Stimulated activated CD4-positive, alpha-beta T cell treated with anti-CD3 and anti-CD28 coated beads, Interleukin-4, amount 100 ng/mL, for 4 hours (primary cell): ENCODE measurements at places on chromosomes 1 and 21.
A peak's percentile ranks its signal among the peaks of the same experiment; 100 is the strongest.

- DNase-seq: no peak
Observed at GRCh38 chr1:14768582-14769304, 170.3 kb downstream of the KAZN start.

GRCh38 chr1:25673456-25673855 lies 56.9 kb downstream of the MAN1C1 start:
- DNase-seq: no peak

- DNase-seq: no peak
Observed at GRCh38 chr1:181675918-181676190, 192.5 kb downstream of the CACNA1E start.

- no peak for DNase-seq
Observed at GRCh38 chr1:5765483-5765882, 226.7 kb downstream of the NPHP4 start.

- DNase-seq: no peak
Observed at GRCh38 chr1:206912445-206913095, 9.2 kb downstream of the FCMR start.

DNA sequence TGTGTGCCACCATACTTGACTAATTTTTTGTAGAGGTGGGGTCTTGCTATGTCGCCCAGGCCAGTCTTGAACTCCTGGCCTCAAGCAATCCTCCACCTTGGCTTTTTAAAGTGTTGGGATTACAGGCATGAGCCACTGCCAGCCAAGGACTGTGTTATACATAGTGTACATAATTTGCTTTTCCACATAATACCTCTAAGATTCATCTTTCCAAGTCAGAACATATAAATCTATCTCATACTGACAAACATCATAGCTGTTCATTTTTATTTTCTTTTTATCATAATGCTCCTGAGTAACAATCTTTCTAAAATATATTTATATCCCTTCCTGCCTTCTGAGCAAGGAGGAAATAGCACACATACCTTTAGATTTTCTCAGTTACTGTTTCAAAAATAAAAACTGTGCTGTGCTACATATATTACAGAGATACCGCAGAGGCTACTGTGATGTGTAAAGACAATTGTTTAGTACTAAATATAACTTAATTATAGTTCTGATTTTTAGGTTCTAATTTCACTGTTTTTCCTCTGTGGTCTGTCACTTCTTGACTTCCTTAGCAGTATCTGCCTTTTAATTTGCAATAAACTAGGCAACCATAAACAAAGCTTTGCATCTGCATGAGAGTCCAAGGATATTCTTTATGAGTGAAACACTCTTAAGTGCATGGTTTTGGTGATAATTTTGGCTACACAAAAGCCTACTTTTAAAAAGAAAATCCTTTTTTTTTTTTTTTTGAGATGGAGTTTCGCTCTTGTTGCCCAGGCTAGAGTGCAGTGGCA lies 59.3 kb downstream of the EYA3 start:
- DNase-seq: no peak

DNA sequence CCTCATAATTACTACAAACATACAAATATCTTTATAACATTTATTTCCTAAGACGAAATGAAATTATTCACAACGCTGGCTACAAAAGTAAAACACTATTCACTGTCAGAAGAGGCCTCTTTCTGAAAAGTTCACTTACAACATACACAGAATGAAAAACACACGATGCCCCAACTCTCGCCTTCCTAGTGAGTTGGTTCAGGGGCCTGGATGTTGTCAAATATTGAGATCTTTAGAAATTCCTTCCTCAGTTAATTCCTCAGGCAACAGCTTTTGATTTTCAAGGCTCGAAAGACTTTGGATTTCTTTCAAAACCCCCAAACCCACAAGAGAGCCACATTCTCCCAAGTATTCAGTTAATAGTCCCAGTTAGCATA lies 14.2 kb upstream of the KCNE1 start:
- no peak for DNase-seq

GRCh38 chr1:27567146-27567526 lies 36.8 kb downstream of the AHDC1 start:
- DNase-seq: no peak

DNA sequence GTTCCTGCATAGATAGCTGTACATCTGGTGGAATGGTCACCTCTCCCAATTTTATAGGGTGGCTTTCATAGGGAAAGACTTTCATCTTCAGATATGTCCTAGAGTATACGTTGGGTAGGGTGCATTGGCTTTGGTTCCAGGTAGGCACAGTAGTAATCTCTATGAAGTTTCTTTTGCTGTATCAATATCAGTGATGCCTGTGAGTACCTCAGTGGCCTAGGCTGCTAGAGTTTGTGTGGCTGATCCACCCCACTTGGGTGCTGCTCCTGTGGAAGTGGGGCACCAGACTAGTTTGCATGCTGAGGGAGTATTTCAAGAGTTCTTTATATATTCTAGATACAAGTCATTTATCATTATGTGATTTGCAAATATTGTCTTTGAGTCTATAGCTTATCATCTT lies 370.5 kb upstream of the VAMP3 start:
- DNase-seq: no peak

- no peak for DNase-seq
Observed at GRCh38 chr1:109718495-109718894, 6.4 kb downstream of the GSTM5 start.

GRCh38 chr1:89201106-89201794 lies 2.5 kb upstream of the GBP4 start:
- no peak for DNase-seq

DNA sequence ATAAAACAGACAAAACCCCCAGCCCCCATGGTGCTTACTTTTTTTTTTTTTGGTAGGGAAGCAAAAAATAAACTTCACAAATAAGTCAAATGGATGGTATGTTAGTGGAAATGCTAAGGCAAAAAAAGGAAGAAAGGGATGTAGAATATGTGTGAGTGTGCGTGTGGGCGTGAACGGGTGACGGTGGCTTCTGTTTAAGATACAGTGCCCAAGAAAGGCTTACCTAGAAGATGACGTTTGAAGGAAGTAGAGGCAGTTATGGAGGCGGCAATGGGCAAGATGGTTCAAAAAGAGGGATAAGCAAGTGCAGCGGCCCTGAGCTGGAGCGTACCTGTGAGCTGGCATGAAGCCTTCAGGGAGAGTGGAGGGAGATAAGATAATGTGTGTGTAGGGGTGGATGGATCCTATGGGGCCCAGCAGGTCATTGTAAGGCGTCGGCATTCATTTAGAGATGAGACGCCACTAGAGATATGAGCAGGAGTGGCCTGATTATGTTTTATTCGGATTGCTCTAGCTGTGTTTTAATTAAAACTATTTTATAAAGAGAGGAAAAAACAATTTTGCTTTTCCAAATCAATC lies 19.9 kb downstream of the LEPR start:
- DNase-seq: no peak

DNA sequence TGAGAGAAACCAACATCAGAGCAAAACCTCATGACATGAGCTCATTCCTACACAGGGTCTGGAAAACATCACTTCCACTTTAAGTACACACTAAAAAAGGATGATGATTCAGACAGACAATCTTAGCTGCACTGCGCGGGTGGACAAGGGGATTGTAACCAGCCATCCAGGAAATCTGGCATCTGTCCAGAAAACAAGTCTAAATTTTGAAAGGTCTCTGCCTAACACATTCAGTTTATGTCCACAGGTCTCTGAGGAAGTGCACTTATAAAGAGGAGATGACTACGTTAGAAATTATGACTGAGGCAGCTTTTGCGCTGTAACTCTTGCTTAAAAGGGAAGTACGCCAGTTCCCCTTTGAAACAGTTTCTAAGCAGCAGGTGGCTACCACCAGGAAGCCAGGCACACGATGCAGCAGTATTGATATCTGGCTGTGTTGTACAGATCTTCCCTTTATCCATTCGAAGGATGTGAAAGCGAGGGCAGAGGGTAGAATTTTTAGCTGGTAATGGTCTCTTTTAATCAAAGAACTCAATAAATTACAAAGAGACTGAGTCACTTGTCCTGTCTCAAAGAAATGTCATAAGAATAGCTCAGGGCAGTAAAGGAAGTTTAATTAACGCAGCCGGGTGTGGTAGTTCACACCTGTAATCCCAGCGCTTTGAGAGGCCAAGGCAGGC lies 128.0 kb downstream of the SETD4 start:
- DNase-seq: peak; percentile 25

GRCh38 chr1:93518516-93518915 lies 70.6 kb downstream of the FNBP1L start:
- DNase-seq: no peak

GRCh38 chr1:111214074-111214801 lies 13.3 kb upstream of the CHI3L2 start:
- DNase-seq: no peak

DNA sequence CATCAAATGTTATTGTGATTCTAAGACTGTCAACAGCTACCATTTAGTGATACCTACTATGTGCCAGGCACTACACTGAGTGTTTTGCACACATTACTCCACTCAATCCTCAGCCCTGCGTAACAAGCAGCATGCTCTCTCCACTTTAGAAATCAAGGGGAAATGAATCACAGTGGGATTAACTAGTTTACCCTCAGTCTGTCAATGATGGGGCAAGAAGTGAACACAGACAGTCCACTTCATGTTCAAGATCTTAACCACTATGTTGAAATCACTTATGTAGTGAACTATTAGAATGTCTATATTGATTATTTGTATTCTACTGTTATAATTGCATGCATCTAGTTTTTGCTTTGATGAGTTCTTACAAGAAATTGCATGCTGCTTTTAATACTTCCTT lies 165.3 kb downstream of the LTN1 start:
- DNase-seq: no peak

GRCh38 chr1:198667807-198668206 lies 29.0 kb downstream of the PTPRC start:
- no peak for DNase-seq

- DNase-seq: no peak
Observed at GRCh38 chr1:184292101-184292500, 94.7 kb upstream of the C1orf21 start.

DNA sequence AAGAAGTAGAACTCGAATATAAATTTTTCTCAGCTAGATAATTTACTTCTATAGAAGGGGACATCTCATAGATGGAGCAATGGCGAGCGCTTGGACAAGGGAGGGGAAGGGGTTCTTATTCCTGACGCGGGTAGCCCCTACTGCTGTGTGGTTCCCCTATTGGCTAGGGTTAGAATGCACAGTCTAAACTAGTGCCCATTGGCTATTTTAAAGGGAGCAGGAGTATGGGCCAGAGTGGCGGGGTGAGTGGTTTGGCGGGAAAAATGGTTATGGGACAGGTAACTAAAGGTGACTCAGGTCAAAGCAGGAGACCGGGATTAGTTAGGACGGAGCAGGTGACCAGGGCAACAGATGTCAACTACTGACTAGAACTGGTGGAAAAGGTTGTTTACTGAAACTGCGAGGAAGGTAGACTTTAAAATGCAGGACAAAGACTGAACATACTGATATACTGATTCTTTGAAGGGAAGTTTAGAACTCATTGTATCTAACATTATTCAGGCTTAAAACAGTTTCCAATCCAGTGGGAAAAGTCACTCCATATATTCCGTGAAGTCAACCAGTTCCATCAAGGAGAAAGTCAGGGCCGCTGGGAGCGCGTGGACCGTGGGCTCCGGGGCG lies 940 bp upstream of the ATAD3A start:
- no peak for DNase-seq

GRCh38 chr1:181023265-181024057 lies 791 bp upstream of the STX6 start:
- no peak for DNase-seq

DNA sequence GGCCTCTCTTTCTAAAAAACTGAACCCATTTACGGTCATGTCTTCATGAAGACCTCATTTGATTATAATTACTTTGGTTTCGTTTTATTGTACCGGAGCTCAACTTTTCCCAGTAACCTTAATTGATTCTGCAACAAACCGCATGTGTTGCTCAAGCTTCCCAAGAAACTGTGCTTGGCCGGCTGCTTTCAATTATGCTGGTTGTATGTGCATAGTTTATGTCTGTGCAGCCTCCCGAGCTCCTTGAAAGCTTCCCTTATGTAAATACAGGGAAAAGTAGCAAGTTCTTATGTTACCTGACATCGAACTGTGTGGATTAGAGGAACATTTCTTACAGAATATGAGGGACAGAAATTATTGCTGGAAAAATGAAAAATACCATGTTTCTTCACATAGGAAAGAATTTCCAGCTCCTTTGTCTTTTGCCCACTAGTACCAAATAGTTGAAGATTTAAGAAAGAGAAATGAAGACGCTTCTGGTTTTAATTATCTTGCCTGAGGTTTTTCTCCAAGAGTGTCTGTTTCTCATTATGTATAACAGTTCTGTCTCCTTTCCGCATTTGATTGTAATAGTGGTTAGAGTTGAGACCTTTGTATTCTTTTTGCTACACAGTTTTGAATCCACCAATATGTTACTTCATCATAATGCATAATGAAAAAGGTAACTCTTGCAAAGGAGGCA lies 2.1 kb downstream of the VCAM1 start:
- no peak for DNase-seq

DNA sequence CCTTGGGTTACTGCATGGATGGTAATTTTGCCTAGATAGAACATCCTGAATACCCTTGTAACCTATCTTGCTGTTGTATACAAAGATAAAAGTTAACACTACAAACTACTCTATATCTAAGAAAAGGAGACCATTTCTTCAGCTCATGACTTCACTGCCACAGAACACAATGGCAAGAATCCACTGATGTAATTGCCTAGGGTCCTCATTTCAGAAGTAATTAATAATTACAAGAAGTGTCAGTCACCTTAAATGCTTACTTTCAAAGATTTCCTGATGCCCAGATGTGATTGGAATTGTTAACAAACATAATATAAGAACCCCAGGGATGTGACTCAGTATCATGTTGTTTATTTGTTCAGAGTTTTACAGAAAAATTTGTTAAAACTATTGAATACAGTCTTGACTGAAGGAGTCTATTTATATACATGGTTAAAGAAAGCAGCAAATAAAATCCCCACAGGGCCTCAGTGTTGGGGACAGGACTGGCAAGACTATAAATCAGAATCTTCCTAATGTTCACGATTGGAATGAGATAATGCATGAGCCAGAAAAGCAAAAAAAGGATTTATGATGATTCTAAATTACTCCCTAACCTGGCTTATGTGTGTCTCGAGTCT lies 83.9 kb downstream of the CRB1 start:
- DNase-seq: no peak

DNA sequence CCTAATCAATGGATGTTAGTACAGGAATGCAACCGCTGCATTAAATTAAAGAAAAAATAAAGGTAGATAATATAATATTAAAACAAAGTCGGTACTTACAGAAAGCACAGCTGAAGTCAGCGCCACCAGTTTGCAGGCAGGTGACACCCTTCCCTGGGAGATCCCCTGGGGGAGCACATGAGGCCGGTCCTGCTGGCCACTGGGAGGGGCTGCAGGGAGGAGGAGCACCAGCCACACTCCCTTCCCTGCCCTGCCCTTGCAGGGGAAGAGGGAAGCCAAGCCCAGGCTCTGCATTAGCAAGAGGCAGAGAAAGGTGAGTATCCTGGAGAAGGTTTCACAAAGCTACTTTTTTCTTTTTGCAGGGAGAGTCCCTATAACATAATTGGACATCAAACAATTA lies 507.0 kb downstream of the AJAP1 start:
- no peak for DNase-seq

- no peak for DNase-seq
Observed at GRCh38 chr1:36572906-36573305, 90.2 kb upstream of the CSF3R start.
